ENCODE measurements at places on chromosomes 7 and 10. TPM values are rescaled to one million over a fixed set of nuclear protein-coding genes. Genes with fewer than 3 reads are reported as not detected.

- DNase-seq: no peak
- no peaks in the 10 kb centered on the region for H3K4me1 ChIP-seq
- H3K27me3 ChIP-seq: no peaks in the 10 kb centered on the region
Measured at GRCh38 chr10:25895856-25896255, 38.2 kb upstream of the MYO3A start.

DNA sequence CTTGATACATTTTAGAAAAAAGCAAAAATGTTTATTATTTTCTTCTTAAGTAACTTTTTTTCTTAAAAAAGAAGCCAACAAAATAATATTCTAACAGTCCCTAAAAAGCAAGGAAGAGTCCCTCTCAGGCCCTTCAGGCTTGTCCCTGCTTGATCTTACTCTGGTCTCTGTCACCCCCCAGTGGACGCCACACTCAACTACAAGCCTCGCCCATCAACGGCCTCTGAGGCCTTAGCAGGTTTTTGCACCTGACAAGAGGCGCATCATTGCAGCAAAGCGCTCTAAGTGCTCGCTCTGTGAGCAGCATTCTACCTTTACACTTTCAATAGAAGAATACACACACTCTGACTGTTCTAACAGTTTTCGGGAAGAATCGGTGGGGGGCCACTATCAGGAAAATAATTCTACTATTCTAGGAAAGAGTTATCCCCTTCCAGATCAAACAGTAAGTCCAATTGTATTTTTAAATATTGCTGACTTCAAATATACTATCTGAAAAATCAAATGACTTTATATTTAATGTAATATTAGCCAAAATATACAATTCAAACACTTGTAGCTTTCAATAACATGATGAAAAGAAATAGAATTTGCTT lies 139.2 kb downstream of the USP6NL start:
- no peaks in the 10 kb centered on the region for H3K36me3 ChIP-seq
- DNase-seq: peak; percentile 84
- no peak overlapping the region for H3K4me3 ChIP-seq
- no peaks in the 10 kb centered on the region for H3K27me3 ChIP-seq
- no peaks in the 10 kb centered on the region for H3K4me1 ChIP-seq
- H3K27ac ChIP-seq: peak overlapping the region; percentile 28

DNA sequence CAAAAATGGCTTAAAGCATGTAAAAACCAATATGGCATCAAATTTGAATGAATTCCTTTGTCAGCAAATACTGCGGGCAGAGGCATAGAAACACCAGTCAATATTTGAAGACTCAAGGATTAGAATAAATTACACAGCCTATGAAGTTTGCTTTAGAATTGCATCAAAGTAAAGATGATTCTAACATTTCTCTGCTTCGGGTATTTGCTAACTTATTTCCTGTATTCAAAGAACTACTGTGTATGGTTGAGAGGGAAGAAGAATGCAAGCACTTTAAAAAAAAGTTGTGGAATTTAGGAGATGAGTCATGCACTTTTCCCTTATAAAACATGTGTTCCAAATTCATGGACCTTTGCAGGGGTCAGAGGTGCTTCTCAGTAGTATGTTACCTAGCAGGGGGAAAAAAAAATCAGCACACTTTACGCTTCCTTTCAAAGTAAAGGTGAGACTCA lies 90.1 kb downstream of the PIP4K2A start:
- peaks cover 92% of the 10 kb centered on the region for H3K4me1 ChIP-seq
- H3K27ac ChIP-seq: peak overlapping the region; percentile 92
- no peaks in the 10 kb centered on the region for H3K27me3 ChIP-seq
- H3K36me3 ChIP-seq: peaks cover 1% of the 10 kb centered on the region

DNA sequence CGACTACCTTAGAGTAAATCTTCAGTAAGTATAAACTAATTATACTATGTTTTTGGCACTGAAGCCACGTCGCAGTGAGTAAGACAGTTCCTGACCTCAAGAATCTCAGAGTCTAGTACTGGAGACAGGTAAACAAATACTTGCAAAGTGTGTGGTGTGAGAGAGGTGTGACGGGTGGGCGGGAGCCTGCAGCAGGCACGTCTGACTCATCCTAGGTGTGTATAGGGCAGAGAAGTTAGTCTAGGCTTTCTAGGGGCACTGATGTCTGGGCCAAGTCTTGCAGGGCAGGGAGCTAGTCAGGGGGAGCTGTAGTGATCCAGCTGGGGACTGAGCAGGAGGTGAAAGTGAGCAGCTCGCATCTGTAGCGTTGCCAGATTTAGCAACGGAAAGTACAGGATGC lies 35.9 kb upstream of the SFTPD start:
- no peaks in the 10 kb centered on the region for H3K36me3 ChIP-seq
- peak; percentile 81 for DNase-seq
- no peak overlapping the region for H3K4me3 ChIP-seq
- H3K27me3 ChIP-seq: peaks cover 50% of the 10 kb centered on the region
- peaks cover 21% of the 10 kb centered on the region for H3K4me1 ChIP-seq

GRCh38 chr10:57395923-57396322 lies 871.8 kb downstream of the IPMK start:
- no peaks in the 10 kb centered on the region for H3K36me3 ChIP-seq
- no peaks in the 10 kb centered on the region for H3K27me3 ChIP-seq
- H3K4me3 ChIP-seq: no peak overlapping the region
- no peak for DNase-seq
- H3K27ac ChIP-seq: no peak overlapping the region
- no peaks in the 10 kb centered on the region for H3K4me1 ChIP-seq

GRCh38 chr7:6392712-6393666 lies 54.8 kb downstream of the DAGLB start:
- H3K36me3 ChIP-seq: peaks cover 46% of the 10 kb centered on the region
- no peak overlapping the region for H3K4me3 ChIP-seq
- H3K27ac ChIP-seq: peak overlapping the region; percentile 93

GRCh38 chr7:84175461-84175860 lies 19.1 kb downstream of the SEMA3A start:
- H3K27me3 ChIP-seq: no peaks in the 10 kb centered on the region
- no peak overlapping the region for H3K27ac ChIP-seq
- H3K36me3 ChIP-seq: no peaks in the 10 kb centered on the region
- no peak for DNase-seq
- no peak overlapping the region for H3K4me3 ChIP-seq

DNA sequence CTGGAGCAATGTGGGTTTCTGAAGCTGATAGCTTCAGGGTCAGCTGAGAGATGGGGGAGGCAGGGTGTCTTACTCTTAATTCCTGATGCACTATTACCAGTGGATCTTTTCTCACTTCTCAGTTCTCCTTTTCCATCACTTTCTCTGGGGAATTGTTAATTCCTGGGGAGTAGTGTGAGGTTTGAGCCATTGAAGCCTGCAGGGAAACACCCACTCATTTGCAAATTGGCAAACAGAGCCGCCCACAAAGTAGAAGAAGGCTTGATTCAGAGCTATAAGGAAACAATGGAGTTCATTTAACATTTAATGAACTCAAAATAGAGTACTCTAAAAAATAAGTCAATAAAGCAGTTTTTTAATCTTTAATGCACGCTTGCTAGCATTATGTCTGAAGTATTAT lies 4.3 kb upstream of the TECTB start:
- peaks cover 18% of the 10 kb centered on the region for H3K27me3 ChIP-seq
- H3K4me3 ChIP-seq: no peak overlapping the region
- H3K36me3 ChIP-seq: no peaks in the 10 kb centered on the region
- no peak overlapping the region for H3K27ac ChIP-seq

DNA sequence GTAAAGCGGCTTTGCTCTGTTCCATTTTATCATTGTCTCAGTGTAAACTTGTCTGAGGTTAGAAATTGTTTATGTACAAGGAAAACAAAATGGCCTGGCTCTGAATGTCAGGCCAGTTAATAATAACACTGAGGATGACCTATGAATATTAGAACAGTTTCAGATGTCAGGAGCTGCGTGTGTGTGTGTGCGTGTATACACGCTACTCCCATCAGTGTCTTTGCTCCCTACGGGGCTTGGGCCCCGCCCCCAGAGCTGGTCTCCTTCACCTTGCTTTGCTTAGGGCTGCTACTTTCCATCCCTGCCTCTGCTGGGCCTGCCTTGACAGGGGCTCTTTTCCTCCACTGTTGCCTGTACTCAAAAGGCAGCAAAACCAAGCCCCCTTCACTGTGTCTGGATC lies 142.3 kb upstream of the BET1 start:
- H3K27me3 ChIP-seq: peaks cover 7% of the 10 kb centered on the region
- H3K36me3 ChIP-seq: no peaks in the 10 kb centered on the region
- H3K4me3 ChIP-seq: no peak overlapping the region
- no peaks in the 10 kb centered on the region for H3K4me1 ChIP-seq
- no peak overlapping the region for H3K27ac ChIP-seq
- no peak for DNase-seq

DNA sequence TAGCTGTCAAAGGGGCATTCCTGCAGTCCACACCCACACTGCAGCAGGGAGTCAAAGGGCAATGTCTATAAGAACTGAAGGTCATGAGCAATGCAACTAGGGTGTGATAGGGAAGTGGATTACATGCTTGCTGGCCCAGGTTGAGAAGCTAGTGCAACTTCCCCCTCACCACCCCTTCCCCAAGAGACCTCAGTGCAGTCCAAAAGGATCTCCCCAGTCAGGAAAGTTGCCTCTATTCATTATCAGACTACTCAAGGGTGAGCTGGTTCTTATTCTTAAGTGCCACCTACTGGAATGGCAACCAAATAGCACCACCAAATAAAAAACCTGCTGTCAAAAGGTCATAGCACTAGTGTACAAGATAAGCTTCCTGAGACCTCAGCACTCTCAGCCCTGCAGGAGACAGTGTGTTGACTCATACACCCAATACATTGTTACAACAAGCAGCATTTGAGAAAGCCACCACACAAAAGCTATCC lies 28.2 kb downstream of the MTERF1 start:
- no peak overlapping the region for H3K27ac ChIP-seq
- H3K27me3 ChIP-seq: no peaks in the 10 kb centered on the region
- peaks cover 26% of the 10 kb centered on the region for H3K36me3 ChIP-seq
- H3K4me3 ChIP-seq: no peak overlapping the region

GRCh38 chr7:32250471-32251260 lies 180.5 kb upstream of the PDE1C start:
- no peaks in the 10 kb centered on the region for H3K4me1 ChIP-seq
- H3K27me3 ChIP-seq: no peaks in the 10 kb centered on the region
- no peak overlapping the region for H3K27ac ChIP-seq

GRCh38 chr7:95095966-95096540 lies 188.7 kb downstream of the PPP1R9A start:
- no peaks in the 10 kb centered on the region for H3K36me3 ChIP-seq
- no peaks in the 10 kb centered on the region for H3K4me1 ChIP-seq
- peaks cover 2% of the 10 kb centered on the region for H3K27me3 ChIP-seq
- no peak overlapping the region for H3K27ac ChIP-seq
- H3K4me3 ChIP-seq: no peak overlapping the region
- no peak for DNase-seq

DNA sequence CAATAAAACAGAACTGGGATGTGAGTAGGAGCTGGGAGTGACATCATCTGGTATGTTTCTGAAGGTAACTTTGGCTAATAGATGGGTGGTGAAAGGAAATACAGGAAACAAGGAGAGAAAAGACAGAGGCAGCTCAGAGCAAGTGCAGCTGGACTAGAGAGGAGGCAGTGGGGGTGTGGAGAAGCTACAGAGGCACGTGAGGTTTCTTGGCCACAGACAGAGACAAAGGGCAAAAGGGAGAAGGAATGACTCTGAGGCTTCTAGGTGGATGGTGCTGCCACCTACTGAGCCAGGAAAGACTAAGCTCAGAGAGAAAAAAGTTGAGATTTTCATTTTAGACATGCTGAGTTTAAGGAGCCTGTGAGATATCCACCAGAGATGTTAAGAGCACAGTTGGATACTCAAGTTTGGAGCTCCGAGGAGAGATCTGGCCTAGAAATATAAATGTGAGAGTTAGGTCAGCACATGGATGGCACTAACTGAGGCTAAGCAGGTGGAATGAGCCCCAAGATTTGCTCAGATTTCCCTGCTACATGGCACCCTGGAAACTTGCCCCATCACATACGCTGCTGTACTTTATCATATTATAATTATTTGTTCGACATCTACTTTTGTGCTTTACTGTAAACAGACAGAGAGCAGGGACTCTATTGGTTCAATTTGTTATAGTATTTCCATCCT lies 293.0 kb upstream of the IMMP2L start:
- H3K4me1 ChIP-seq: no peaks in the 10 kb centered on the region
- H3K4me3 ChIP-seq: no peak overlapping the region
- DNase-seq: peak; percentile 12
- no peaks in the 10 kb centered on the region for H3K27me3 ChIP-seq
- H3K36me3 ChIP-seq: no peaks in the 10 kb centered on the region
- no peak overlapping the region for H3K27ac ChIP-seq

GRCh38 chr7:154929006-154929726 lies 73.8 kb downstream of the PAXIP1 start:
- H3K4me3 ChIP-seq: peak overlapping the region; percentile 95
- DNase-seq: no peak
- peaks cover 24% of the 10 kb centered on the region for H3K4me1 ChIP-seq
- no peaks in the 10 kb centered on the region for H3K27me3 ChIP-seq
- H3K36me3 ChIP-seq: peaks cover 12% of the 10 kb centered on the region

DNA sequence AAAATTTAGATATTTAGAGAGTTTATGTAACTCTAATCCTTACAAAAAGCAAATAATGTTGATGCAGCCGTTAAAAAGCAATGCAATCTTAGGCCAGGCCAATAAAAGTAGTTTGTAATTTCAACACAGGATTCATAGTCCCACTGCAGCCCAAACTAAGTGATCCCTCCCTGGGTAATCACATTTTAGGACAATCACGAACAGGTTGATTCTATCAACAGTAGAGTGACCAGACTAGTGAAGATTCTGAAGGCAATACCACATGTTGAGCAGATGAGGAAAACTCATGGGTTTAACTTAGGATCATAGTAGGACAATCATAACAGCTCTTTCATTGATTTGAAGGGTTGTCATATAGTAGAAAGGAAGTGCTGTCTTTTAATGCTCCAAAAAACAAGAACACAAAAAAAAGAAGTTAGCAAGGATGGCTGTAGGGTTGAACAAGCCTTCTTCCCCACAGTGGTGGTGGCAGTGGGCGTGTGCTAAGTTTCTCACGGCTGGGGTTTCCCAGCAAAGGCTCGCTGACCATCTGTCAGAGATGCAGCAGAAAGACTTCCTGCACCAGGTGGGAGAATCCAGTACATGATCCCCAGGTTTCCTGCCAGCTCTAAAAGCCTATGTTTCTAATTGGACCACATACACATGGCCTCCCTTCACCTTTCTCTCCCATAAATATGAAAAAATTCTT lies 212.2 kb downstream of the CHRM2 start:
- no peaks in the 10 kb centered on the region for H3K27me3 ChIP-seq
- DNase-seq: no peak
- no peaks in the 10 kb centered on the region for H3K36me3 ChIP-seq
- no peaks in the 10 kb centered on the region for H3K4me1 ChIP-seq
- no peak overlapping the region for H3K27ac ChIP-seq

GRCh38 chr10:78577712-78578111 lies 491.1 kb upstream of the ZMIZ1 start:
- peaks cover 2% of the 10 kb centered on the region for H3K27me3 ChIP-seq
- H3K4me3 ChIP-seq: no peak overlapping the region
- no peak overlapping the region for H3K27ac ChIP-seq
- no peak for DNase-seq
- no peaks in the 10 kb centered on the region for H3K36me3 ChIP-seq

- no peak overlapping the region for H3K4me3 ChIP-seq
- no peaks in the 10 kb centered on the region for H3K27me3 ChIP-seq
Measured at GRCh38 chr7:157150882-157151281, 12.2 kb downstream of the UBE3C start.

Gene HECTD2
- 4.0 TPM for total RNA-seq

Gene ZNF239
- 1.7 TPM for total RNA-seq

Gene LDB1
- total RNA-seq: 48.1 TPM

Gene OR13A1
- not detected for total RNA-seq

Gene TLL2
- 0.05 TPM for total RNA-seq

Gene CLRN3
- not detected for total RNA-seq

Gene GHRHR
- total RNA-seq: not detected

Gene MEST
- 0.83 TPM for total RNA-seq

Gene KEL
- total RNA-seq: 0.55 TPM

Gene NEUROG3
- not detected for total RNA-seq

Data from activated CD4-positive, alpha-beta memory T cell treated with anti-CD3 and anti-CD28 coated beads for 36 hours (primary cell).